ENCODE measurements at places on chromosomes 7 and 10.
A peak's percentile ranks its signal among the peaks of the same experiment; 100 is the strongest.

GRCh38 chr7:132205509-132205908 is 370.8 kb downstream of the PLXNA4 start:
- DNase-seq, result no peak

GRCh38 chr7:57203161-57203791 is 71.0 kb upstream of the ZNF479 start:
- DNase-seq, result no peak

- DNase-seq, result peak; percentile 86
Measured at GRCh38 chr10:992467-992866, 4.2 kb downstream of the GTPBP4 start.

DNA sequence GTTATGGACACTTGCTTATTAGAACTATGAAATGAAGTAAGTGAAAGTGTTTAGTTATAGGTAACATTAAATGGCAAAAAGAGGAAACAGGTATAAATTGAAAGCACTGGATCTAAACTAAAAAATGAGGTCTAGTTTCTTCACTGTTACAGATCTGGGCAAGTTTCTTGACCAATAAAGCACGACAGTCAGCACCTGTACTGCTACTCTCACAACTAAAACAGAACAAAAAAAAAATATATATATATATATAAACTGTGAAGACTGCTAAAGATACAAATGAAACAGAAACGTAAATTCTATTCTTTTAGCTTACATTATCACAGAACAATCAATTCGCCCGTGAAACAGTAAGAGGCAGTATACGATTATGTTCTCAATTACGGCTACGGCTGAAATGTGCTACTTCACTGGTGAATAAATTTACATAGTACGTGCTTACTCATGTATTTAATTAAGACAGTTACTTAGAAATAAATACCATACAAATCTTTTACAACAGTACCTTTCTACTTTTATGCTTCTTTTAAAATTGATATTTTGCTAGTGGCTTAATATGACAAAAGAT is 4.2 kb downstream of the AHR start:
- DNase-seq, result peak; percentile 37

All from suppressor macrophage treated with lipopolysaccharide for 1 hour (primary cell).